ENCODE measurements at places on chromosomes 5 and 9.

DNA sequence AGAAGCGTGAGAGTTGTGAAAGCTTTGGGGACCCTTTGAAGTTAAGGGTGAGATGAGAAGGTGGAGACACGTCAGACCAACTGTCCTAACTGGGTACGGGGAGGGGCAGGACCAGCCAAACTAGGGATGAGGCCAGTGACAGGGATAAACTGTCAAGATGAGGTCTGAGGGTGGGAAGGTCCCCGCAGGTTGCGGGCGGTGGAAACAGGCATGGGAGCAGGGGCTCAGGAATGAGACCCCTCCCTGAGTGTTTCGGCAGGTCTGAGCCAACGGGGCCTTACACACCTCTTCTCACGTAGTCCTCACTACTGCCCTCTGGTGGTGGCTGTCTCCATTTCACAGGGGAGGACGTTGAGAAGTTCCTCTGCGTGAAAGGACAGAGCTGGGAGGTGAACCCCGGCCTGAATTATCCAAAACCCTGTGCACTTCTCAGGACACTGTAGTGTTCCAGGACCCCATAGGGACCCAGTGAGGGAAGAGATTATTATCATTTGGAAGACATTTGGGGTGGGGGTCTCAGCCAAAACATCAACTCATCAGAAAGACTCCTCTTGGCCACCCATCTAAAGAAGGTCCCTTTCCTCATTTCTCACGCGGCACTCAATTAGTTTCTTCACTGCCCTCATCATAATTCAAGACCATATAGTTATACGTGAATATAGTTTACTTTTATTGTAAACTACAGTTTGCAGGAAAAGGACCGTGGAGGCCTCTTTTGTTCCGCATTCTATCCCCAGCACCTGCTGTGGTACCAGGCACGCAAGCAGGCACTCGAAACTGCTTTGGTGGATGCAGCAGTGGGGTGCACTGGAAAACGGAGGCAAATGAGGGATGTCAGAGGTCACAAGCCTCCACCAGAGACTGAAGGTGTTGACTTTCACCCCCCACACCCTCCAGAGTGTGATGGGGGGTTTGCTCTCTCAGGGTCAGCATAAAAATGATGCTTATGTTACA lies 21.7 kb upstream of the NANS start:
- DNase-seq, result peak; percentile 27

- DNase-seq, result no peak
Observed at GRCh38 chr5:74516211-74516636, 124.3 kb downstream of the ENC1 start.

GRCh38 chr9:33510262-33511183 lies 13.5 kb upstream of the ANKRD18B start:
- DNase-seq, result no peak

DNA sequence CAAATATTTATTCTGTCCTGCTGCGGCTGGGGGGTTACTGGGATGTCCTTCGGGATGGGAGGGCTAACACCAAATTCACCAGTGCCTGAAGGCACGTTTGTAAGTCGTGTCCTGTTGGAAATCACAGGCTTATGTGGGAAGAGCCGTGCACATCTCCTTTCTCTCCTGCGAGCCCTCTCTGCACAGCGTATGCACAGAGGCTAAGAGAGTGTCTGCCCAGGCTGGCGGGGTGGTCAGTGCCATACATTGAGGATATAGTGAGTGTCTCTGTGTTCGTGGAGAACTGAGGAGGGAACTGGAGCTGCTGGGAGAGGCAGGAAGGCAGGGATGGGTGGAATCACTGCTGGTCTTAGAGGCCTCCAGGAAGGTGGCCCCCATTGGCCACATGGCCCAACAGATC lies 110.1 kb downstream of the WNK2 start:
- no peak for DNase-seq

GRCh38 chr5:14917719-14918118 lies 46.1 kb upstream of the ANKH start:
- no peak for DNase-seq

DNA sequence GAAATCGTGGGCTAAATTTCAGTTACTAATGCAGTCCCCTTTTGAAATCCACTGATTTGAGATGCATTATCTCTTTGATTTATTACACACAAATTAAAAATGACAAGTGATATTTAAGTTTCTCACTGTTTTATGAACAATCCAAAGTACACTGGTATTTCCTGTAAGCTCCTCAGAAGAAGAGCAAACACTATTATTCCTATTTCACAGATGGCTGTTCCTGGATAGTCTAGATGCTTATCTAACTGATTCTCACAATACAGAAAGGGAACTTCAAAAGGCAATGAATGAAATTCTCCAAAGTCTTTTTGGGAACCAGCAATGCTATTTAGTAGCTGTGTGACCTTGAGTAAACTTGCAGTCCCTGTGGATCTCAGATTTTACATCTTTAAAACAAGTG lies 404.7 kb upstream of the DAB2 start:
- no peak for DNase-seq

DNA sequence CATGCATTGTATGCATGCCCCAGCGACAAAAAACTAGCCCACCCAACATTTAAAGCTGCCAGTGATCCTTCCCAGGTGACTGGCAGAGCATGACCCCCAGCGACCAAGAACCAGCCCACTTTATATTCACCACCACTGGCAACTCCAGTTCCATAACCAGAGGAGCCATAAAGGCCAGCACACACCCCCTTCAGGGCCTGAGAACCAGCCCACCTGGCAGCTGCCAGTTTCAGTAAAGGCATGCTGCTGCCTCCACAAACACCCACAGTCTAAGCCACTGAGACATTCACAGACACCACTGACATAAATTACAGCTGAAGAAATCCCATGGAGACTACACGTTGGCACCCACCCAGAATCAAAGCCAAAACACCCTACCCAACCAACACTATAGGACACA lies 46.9 kb upstream of the RGS7BP start:
- DNase-seq, result no peak

- no peak for DNase-seq
Observed at GRCh38 chr5:43560128-43560527, 3.3 kb upstream of the PAIP1 start.

DNA sequence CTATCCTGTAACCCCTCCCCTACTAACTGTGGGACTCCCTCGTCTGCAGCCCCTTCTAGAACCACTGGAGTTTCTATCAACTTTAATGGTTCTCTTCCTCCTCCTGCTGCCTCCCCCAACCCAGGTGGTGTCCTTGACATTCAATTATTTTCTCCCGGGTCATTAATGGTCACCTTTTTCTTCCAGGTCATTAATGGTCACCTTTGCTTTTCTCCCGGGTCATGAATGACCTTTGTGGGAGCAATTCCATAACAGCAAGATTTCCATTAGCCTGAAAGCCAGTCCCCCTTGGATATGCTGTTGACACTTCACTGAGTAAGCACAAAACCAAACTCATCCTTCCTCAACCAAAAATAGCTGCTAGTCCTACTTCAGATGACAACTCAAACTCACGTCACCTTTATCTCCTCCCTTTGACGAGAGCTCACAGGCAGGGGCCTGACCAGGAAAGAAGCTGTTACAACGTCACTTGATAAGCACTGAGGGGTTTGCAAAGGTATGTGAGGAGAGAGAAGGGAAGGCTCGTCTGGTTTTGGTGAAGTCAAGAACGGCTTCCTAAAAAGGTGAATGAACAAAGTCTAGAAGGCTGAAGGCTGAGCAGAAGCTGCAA lies 10.9 kb downstream of the CCDC127 start:
- no peak for DNase-seq

GRCh38 chr5:127961763-127962145 lies 121.8 kb upstream of the SLC12A2 start:
- no peak for DNase-seq

DNA sequence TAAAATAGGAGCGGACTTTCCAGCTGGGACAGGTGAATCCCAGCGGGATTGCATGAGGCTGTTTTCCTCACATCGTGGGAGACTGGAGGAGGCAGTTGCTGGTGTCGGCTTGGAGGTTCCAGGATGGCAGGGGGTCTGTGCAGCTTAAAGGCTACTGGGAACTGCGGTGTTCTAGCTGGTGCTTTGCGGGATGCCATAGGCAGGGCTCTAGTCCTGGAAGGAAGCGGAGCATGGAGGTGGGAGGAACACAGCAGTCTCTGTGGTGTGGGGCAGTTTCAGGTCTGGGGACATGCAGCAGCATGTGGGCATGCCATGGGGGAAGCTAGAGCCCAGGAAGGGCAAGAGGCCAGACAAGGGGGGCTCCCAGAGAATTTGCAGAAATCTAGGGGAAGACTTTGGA lies 141.5 kb downstream of the NSG2 start:
- no peak for DNase-seq

DNA sequence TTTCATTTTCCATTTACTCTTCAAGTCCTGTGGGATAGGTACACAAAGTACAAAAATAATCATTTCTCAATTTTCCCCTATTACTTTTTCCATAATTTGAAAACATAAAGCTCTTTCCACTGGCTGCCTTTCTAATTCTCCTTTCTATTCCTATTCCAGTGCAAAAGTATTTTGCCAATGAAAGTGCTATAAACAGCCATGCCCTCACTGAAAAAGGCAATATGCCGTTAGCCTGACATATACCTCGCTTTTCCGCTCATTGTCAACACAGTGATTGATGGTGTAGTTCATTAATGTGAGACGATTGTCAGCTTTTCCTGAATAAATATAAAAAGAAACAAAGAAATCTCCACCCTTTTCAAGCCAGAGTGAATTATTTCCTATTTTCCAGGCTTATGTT lies 97.5 kb downstream of the EBF1 start:
- no peak for DNase-seq

DNA sequence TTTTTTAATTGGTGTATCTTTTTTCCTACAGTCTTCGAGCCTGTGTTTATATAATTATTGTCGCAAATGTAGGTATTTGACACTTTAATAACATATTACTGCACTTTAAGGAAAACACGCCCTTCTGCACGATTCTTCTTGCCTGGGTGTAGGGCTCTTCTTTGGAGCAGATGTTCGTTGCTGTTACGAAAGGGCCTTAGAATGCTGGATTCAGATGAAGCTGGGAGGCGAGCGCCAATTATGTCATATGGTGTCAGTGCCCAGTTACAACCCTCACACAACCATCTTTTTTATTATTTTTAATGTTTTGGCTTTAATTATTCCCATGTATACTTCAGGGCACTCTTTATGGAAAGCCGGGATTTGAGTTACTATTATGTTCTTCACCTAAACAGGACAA lies 553.0 kb downstream of the EBF1 start:
- no peak for DNase-seq

DNA sequence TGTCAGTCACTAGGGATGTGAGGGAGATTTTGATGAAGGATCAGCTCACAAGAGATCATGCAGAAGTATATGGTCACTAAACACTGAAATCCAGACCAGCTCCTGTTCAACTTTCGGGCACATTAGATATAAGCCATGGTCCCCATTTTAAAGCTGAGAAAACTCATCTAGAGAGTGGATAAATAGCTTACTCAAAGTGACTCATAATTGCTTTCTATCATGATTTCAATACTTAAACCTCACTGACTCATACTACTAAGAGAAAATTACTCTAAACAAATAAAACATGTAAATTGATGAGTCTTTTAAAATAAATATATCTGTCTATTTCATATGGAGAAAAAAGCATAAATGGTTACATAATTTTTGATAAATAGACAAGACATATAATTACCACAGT lies 567.7 kb downstream of the TLR4 start:
- DNase-seq, result no peak

DNA sequence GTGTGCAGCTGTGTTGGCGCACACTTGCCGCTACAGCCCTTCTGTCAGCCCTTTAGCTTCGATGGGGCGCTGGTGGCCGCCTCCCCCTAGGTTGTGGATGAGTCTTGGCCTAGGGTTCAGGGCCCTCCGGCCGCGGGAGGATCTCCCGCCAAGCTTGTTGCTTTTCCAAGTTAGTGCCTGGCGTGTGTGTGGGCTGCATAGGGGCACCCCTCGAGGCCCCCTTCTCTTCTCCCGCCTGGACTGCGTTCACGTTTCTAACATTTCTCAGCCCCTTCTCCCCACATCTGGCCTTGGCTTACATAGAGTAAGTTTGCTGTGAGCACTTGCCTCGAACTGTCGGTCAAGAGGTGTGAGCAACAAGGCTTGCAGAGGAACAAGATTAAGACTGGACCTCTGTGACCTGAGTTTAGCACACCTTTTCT lies 413 bp upstream of the OXCT1 start:
- no peak for DNase-seq

- DNase-seq, result no peak
Observed at GRCh38 chr5:139378101-139378825, 4.8 kb downstream of the SLC23A1 start.

DNA sequence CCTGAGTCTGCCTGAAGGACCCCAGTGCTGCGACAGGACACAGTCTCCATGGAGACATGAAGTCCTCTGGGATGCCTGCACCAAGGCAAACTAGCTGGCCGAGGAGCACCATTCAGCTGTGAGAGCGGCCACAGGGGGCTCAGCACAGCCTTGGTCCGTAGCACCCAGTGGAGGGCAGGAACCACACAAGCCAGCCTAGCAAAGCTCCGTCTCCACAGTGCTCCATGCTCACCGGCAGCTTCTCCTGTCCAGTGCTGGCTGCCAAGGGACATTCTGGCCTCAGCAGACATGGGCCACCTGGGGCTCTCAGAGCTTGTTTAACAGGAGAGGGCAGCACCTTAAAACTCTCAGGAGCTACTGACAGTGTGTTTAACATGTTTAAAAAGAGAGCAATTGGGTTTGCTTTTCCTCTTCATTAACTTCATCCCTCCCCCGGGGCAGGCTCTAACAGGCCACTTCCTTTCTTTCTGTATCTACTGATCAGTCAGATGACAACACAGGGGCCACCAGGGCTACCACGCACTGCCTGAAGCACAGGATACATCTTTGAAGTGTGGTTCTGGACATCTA lies 57.0 kb downstream of the SECISBP2 start:
- no peak for DNase-seq

DNA sequence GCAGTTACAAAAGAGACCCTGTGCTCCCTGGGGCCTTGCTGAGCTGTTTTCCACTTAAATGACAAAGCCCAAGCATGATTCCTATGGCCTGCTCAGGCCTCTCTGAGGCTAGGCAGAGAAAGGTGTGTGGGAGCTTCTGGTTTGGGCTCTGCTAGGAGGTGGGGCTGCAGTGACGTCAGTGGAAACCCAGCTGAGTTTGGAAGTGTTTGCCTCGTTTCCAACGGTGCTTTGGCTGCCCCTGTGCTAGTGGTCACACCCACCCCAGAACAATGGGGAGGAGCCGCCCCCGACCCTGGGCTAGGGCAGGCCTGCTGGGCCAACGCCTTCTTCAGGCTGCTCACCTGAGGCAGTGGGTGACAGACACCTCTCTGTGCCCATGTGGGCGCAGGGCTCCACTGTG lies 10.4 kb downstream of the ANGPTL2 start:
- no peak for DNase-seq

DNA sequence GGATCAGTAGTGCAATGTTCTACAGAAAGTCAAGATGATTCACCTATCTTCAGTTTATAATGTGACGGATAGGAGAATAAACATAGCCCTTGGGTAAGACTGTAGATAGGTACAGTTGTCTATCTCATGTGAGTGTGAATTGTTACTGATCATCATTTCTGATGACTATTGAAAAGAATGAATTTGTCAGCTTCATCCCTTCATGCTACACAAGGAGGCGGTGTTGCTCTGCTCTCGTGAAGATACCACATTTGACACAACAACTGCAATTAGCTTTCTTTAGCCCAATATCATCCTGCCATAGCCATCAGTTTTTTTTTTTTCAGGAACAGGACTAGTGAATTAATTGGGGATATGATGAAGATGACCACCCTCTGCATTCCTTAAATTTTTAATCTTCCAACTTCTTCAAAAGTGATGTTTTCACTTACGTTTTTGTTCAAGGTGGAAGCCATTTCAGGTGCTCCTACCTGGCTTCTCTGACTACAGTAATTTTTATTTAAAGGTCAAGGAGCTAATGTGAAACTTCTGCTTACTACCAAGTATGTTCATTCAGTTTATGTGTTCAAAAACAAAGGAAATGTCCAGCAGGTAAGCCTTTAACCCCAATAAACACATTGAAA lies 152.9 kb upstream of the MOCS2 start:
- DNase-seq, result no peak
